Motor neuron (in vitro differentiated cells): ENCODE measurements at places on chromosomes 4 and X. TPM values are rescaled to one million over a fixed set of nuclear protein-coding genes. Genes with fewer than 3 reads are reported as not detected.

CPE gene
- 164 and 166 TPM in 2 replicates for total RNA-seq

USP17L21 gene
- not detected in 2 replicates for total RNA-seq

DNA sequence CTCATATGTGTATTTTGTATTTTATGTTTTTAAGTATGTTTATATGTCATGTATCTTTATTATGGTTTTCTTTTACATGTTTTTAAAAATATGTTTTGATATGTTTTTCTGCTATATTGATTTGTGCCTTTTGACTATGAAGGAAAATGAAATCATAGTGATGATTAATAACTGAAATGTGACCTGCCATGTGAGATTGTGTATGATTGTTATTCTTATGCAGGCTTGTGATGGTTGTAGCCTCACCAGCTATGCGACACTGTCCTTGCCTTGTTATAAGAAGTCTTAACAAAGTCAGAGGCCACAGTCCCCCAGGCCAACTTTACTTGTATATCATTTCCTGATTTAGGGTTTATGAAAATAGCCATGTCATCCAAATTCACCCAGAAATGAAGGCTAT, 83.2 kb downstream of the TMEM131L start:
- no peak for ATAC-seq

GAGE1 gene
- total RNA-seq: not detected in 2 replicates

DNA sequence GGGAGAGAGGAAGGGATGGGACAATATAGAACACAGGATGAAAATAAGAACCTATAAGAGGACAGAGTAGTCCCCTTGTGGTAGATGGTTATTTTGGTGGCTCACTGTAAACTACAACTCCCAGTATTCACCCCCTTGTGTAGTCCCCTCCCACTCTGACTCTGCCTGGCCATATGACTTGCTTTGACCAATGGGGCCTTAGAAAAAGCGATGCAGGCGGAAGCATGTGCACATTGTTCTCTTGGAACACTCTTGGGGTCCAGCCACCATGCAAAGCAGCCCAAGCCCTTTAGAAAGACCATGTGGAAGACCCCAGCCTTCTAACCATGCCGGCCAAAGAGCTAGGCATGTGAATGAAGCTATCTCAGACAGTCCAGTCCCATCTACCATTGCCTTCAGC, 415.0 kb downstream of the BCOR start:
- ATAC-seq: no peak

DNA sequence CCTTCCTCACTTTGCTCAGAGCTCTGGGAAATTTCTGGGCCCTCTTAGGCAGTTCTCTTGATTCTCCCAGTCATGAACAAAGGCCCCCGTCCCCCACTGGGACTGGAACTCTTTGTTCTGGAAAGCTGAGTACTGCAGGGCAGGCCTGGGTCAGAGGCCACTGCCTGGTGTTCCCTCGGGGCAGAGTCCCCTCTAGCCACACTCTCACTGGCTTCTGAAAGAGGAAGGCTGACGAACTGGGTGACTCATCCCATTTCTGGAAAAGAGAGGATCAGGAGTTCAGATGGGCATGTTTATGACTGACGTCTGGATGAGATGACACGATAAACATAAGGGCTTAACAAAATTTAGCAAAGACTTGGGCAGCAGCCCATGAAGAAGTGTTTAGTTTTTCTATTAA, 47.7 kb downstream of the DDX3X start:
- no peak for ATAC-seq

GRCh38 chrX:24575496-24575895, 71.7 kb downstream of the PCYT1B start:
- no peak for ATAC-seq

DNA sequence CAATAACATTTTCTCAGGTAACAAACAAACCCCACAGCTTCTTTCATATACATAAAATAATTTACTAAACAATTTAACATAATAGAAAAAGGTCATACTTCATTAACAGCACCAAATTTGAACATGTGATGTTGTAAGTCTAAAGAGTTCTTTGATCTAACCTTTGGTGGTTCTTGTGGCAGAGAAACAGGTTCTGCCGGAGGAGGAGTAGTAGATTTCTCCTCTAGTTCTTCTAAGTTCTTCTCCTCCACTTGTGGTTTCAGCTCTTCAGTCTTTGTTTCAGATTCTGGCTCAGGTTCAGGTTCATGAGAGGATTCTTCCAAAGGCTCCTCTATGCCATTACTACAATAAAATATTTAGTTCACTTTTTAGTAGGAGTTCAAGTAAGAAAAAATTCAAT, 18.3 kb downstream of the G3BP2 start:
- ATAC-seq: no peak

DNA sequence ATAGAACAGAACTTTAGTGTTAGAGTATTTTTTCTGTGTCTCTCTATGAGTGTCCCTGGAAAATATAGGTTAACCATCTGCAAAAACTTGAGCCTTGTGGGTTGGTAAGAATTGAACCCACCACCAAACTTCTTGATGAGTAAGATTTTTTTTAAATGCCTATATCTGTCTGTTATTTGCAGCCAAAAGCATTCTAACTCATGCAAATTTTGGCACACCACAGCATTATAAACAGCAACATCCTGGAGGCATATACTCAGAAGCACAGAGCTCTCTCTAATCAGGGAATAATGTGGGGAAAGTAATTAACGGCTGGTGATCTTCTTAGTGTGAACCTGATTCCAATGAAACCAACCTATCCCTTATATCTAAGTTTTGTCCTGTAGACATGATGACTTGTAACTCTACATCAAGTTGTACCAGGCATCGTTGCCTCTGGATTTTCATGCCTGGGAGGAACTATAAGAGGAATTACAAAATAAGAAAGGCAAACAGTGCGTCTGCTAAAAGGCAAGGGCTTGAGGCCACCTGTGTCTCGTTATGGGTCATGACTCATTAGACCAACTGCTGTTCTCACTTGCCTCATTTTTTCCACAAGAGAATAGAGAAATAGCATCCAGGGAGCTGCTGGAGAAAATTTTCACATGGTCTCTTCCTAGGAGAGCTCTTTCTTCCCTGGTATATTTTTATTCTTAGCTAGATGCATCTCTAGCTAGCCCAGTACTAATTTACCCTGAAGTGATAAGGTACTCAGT, 202.4 kb downstream of the CHIC2 start:
- ATAC-seq: no peak
